ENCODE measurements at places on chromosomes 7 and 10.
A peak's percentile ranks its signal among the peaks of the same experiment; 100 is the strongest.

DNA sequence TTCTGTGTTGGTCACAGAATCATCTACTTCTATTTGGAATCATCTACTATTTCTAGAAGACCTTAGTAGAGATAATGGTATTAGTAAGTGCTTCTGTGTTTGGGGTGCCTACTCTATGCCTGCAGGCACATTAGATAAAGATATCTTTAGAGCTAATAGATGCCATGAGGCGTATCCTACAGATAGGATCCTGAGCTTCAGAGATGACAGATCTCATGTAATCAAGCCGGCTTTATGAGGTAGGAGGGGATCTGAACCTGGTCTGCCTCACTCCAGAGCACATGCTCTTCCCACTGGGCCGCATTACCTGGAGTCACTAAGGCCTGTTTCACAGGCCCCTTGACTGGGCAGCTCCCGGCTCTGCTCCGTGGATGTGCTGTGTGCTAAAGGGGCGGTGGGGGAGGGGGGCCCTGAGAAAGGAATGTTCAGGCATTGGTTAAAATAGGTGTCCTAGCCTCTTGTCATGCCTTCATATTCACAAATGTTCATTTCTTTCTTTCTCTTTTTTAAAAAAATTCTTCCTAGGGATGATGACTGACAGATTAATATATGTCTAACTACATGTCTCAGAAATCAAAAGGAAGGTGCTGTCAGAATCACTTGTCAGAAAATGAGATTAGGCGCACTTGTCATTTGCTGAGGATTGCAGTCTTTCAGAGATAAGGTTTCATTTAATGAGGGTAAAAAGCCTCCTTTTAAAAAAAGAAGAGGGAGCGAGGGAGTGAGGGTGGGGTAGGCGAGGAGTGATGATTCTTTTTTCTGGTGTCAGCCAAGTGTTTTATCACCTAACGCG, 458.0 kb upstream of the GALNT17 start:
- no peak for DNase-seq

DNA sequence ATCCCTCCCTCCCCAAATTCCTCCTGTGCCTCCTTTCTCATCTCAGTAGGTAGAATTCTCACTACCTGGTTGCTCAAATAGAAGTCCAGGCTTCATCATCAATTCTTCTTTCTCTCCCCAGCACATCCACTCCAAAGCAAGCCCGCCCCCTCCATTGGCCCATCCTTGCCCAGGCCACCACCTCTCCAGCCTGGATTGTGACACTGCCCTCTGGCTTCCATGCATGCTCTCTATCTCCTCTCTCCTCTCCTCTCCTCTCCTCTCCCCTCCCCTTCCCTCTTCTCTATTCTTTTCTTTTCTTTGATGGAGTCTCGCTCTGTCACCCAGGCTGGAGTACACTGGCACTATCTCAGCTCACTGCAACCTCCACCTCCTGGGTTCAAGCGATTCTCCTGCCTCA, 144.9 kb downstream of the UBE2H start:
- DNase-seq = no peak

DNA sequence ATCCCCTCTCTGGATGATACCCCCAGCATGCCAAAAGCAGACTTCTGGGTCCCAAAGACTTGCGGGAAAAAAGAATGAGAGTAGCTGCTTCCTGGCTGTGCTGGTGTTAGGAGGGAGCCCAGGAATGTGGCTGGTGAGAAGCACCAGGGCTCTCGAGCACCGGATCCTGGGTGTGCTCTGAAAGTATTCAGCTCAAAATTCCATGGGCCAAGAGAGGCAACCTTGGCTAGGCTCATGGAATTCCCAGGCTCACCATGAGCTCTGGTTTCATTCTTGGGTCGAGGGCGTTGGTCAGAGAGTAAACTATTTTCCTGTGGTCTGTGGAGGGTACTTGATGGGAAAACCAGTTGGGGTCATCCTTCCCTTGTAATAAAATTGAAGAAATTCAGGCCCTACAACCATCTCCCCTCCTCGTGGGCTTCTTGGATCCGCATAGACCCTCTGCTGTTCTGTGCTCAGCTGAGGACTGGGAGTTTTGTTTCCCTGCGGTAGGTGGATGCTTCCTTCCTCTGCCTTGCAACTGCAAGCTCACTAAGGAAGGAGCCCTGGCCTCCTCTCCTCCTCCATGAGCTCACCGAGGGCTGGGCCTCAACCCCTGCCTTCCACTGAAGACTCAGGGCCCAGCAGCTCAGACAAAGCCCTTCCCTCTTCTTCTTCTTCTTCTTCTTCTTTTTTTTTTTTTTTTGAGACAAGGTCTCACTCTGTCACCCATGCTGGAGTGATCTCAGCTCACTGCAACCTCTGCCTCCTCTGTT, 34.5 kb upstream of the AQP1 start:
- no peak for DNase-seq

- no peak for DNase-seq
These were observed 249.4 kb downstream of the CRPPA start for GRCh38 chr7:16171928-16172327.

DNA sequence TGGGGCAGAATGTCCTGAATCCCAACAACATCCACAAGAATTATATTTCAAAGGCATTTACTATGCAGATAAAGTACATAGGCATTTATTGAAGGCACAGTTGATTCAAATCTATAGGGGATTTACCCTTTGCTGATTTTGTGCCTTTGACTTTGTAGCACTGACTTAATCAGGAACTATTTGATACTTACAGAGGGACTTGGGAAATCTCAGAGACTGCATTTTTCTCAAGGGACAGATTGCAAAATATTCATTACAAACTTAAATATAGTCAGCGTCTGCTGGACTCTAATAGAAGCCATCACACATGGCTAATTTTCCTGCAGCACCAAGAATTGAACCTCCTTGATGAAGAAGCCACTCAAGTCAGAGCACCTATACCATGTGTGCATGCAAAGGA, 44.9 kb downstream of the FAS start:
- no peak for DNase-seq

DNA sequence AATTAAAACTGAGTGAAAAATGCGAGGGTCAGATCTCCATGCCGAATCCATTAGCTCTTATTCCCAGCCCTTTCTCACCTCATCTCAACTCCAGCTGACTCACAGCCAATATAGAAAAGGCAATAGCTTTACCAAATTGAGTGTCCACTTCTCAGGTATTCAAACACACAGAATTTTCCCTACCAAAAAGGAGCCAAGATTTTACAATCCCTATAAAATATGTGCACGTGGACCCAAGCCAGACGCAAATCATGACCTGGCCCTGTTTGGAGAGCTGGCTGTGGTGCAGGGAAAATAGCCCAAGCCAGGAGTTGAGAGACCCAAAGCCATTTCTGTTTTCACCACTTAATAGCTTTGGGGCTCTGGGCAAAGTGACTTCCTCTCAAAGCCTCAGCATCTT, 379.7 kb upstream of the AUTS2 start:
- no peak for DNase-seq

DNA sequence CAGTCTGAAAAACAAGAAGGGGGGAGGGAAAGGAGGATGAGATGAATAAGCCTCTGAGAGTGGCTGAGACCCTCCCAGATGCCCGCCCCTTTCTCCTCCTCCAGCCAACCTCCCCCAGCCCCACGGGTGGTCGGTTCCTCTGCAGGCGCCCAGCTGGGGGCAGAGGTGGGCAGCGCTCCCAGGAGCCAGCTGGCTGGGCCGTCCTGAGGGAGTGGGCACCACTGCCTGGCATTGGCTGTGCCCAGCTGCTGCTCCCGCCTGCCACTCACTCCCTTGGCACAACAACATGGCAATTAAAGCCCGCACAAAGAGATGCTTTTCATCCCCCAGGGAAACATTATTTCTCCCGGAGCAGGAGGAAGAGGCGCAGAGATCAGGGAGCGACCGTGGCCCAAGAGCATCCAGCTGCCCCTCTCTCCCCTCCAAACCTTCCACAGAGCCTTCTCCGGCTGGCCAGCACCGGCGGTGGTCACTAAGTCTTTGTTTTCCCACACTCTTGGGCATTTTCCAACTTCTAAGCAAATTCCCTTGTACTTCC, 107.2 kb downstream of the SPDYE5 start:
- no peak for DNase-seq

GRCh38 chr7:142488036-142488633, 230.3 kb upstream of the PRSS58 start:
- no peak for DNase-seq

DNA sequence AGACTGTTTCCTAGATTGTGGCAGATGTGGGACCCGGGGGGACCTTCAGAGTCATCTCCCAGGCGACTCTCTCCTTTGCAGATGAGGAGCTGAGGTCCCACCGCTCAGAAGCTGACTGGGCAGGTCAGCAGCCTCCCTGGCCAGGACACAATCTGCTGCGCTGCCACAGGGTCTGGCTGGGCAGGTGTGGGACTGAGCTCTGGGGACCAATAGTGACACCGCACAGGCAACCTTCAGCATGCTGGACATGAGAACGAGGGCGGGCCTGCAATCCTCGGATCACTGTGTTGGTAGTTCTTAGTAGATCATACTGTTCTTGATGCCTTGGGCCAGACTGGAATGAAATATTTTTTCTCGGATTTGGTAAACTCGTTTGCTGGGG, 20.5 kb upstream of the CRYGN start:
- DNase-seq = no peak

DNA sequence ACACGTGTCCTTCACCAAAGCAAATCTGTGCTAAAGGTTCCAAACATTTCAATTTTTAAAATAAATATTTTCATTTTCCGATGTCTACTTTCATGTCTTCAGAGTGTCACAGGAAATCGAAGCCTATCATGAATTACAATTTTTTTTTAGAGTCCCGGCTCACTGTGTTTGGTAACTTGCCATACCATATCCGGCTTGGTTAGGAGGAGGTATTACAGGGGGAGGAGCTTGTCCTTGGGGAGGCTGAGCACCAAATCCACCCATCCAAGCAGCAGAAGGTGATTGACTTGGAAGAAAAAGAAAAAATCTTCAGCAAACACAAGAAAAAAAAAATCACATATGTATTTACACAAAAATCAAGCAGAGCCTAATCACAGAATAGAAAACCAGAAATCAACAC, 21.3 kb downstream of the TIAL1 start:
- DNase-seq = no peak

GRCh38 chr10:44981172-44982113, 2.8 kb upstream of the DEPP1 start:
- DNase-seq = peak; percentile 49

DNA sequence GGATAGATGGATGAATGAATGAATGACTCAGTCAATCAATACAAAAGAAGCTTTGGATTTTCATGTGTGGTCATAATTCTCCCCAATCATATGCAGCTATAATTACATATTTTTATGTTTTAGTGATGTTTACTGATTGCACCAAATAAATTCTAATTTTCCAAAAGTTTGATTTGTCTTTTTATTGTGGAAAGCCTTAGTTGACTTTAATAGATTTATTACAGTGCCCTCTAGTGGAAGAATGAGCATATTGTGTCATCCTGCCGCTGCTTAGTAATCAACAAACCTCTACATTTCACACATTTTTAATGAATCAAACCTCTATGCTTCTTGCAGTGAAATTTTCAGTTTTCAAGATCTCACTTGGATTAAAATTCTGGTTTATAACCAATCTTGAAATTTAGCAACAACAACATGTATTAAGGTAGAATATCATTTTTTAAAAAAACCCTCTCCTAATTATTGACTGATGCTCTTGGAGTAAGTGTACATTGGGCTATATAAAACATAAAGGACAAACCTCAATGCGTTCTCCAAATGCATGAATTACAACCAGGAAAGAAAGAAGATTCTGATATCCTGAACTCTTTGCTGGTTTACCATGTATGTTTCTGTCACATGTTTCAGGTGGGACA, 55.6 kb upstream of the PNLIP start:
- DNase-seq = peak; percentile 44

DNA sequence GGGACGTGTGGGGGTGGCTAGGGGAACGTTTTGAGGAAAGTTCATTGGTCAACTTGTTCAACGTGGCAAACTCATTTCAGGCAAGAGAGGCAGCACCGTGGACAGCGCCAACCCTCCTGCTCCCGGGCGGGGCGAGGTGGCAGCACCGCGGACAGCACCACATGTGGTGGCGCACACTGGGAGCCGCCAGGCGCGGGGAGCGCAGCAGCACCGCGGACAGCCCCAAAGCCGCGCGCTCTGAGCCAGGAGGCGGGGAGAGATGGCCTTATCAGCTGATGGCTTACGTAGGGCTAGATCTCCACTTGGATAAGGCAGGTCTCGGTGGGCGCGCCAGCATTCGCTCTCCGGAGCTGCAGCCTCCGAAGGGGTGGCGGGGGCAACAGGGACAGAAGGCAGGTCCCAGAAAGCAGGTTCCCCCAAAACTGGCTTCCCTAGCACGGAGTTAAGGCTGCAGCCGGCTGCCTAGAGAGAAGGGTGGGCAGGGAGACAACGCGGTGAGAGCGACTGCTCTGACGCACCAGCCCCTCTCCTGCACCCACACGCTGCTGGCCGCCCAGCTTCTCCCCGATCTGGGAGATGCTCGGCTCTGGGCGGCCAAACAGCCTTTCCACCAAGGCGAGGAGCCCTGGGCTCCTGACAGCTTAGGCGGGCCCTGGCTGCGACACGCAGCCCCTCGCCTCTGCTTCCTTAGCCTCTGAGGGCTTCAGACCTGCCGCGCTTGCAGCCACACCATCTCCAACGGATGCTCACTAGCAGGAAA, at the start of gene HTR5A:
TSS of gene HTR5A (plus strand) at position 333 of the 760 bp plus-strand sequence. CDS start 576 bp downstream, outside the sequence.
- DNase-seq = peak; percentile 82

GRCh38 chr7:54189330-54189729, 352.8 kb upstream of the VSTM2A start:
- DNase-seq = no peak

- DNase-seq = no peak
These were observed 19.7 kb upstream of the PRPF18 start for GRCh38 chr10:13567030-13567429.

DNA sequence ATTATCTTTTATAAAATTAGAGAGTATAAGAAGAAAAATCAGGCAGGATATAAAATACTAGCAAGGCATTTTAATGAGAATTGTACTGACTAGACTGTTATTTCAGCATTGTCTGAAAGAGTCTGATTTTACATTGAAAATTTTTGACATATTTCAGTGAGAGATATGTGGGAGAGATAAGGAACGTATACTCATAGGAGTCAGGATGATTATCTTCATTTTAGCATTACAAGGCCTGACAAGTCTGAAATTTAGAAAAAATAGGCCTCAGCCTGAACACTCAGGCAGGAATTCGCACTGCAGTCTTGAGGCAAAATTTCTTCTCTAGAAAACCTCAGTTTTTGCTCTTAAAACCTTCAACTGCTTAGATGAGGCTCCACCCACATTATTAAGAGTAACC, 386.0 kb downstream of the HGF start:
- no peak for DNase-seq

- DNase-seq = no peak
These were observed 237.4 kb downstream of the FOXP2 start for GRCh38 chr7:114652041-114652440.

GRCh38 chr10:75431180-75432111, at the start of gene LRMDA:
Gene LRMDA, plus strand, starts transcription at chr10:75431624.
- DNase-seq = no peak

DNA sequence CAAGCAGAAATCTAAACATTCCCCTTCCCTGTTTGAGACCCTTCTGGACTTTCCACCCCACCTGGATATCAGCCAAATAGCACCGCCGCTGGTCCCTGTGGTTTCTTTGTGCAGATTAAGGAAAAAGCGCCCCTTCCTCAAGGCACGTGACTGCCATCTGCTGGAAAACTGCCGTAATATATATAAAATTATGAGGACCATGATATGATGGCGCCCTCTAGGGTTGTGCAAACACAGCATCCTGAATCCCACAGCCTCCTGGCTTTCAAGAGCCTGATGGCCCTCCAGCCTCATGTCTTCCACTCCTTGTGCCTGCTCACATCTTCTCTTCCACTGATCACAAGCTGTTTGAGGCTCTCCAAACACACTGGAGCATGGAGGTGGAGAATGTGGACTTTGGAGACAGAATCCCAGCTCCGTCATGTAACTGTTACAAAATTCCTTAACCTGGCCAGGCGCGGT, 121.3 kb downstream of the MYL10 start:
- DNase-seq = peak; percentile 93

Measured in SJCRH30 (cell line).